ENCODE measurements at places on chromosomes 13 and 19.
A peak's percentile ranks its signal among the peaks of the same experiment; 100 is the strongest.

GRCh38 chr13:21481359-21481758 is 22.3 kb upstream of the ZDHHC20 start:
- DNase-seq, result no peak

GRCh38 chr19:40396886-40397567 is 7.0 kb upstream of the HIPK4 start:
- no peak for DNase-seq

GRCh38 chr13:43520351-43520750 is 266.4 kb downstream of the ENOX1 start:
- no peak for DNase-seq

GRCh38 chr13:37492741-37493514 is 105.6 kb downstream of the POSTN start:
- DNase-seq, result no peak

DNA sequence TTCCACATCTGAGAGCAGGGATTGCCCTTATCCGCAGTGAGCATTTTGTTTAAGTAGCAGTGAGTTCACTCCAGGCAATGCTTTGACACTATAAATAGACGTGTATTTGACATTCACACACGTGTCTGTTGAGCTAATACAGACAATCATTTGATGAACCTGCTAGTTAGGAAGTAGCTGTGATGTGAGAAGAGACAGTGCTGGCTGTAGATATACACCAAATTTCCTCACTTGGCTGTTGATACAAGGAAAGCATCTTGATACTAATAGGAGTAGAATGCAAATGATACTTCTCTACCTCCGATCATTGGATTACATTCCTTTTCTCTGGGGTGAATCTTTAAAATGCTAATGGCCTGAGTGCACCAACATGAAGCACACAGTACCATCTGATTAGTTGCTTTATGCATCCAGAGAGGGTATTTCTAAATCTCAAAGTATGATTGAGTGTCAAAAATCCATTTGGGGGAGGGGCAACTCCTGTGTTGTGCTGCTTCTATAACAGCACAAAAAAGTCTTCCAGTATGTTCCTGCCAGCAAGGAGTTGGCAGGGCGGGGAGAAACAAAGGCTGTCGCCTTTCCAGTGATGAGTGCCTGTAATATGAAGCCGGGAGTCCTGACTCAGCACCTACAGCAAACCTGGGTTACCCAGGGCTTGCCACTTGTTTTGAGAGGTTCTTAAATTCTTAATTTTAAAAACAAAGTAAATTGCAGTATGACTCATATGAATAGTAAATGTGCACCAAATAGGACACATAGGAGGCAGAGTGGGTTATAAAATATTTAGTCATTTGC is 7.0 kb downstream of the CUL4A start:
- DNase-seq, result peak; percentile 68

- peak; percentile 49 for DNase-seq
Measured at GRCh38 chr13:52850396-52851136, 2.1 kb upstream of the PCDH8 start.

DNA sequence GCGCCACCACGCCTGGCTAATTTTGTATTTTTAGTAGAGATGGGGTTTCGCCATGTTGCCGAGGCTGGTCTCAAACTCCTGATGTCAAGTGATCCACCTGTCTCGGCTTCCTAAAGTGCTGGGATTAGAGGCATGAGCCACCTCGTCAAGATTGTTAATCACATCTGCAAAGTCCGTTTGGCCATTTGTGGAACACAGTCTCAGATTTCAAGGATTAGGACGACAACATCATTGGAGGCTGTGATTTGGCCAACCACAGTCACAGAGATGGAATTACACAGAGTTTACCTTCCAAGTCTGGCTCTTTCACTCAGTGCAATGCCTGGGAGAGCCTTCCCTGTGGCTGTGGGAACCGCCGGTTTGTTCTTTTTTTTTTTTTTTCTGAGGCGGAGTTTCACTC is 17.8 kb downstream of the SULT2B1 start:
- DNase-seq, result peak; percentile 84
